ENCODE measurements at places on chromosomes 4 and X.

DNA sequence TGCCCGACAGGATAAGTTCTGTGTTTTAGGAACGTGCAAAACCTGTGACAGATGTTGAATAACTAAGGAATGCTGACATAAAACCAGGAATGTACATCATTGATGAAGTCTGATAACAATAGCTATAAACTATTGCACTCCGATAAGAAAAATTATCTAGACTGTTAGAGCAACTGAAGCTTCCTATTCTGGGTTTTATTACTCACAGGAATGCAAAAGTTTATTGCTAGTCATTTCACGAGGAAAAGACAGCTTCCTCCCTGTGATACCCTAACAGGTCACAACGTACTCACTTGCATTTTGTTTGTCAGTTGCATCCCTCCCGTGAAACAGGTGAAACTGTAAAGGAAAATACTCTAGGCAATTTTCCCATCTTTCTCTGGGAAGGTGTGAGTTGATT lies 65.9 kb downstream of the CLDN22 start:
- no peak for DNase-seq

GRCh38 chr4:165248102-165248501 lies 40.7 kb downstream of the KLHL2 start:
- no peak for DNase-seq

DNA sequence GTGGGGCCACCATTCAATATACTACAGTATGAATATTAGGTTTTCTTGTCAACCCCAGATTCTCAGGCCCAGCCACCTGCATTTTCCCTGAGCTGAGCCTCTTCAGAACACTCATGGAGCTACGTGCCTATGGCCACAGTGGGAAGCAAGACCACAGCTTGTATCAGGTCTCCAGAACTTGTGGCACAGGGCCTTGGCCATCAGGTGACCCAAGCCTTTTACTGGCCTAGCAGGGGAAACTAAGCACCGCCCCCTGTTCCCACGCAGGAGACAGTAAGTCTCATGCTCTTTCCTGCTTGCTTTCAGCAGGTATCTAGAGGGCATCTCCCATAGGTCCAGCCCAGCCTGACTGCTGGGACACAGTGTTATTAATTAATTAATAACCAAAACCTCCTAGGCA lies 138.4 kb upstream of the MAMLD1 start:
- DNase-seq = no peak

GRCh38 chr4:52661966-52662690 lies 3.0 kb upstream of the USP46 start:
- DNase-seq = no peak

GRCh38 chr4:18051281-18051680 lies 29.7 kb upstream of the LCORL start:
- no peak for DNase-seq

- no peak for DNase-seq
Observed at GRCh38 chrX:155857561-155857960, 23.6 kb upstream of the VAMP7 start.

DNA sequence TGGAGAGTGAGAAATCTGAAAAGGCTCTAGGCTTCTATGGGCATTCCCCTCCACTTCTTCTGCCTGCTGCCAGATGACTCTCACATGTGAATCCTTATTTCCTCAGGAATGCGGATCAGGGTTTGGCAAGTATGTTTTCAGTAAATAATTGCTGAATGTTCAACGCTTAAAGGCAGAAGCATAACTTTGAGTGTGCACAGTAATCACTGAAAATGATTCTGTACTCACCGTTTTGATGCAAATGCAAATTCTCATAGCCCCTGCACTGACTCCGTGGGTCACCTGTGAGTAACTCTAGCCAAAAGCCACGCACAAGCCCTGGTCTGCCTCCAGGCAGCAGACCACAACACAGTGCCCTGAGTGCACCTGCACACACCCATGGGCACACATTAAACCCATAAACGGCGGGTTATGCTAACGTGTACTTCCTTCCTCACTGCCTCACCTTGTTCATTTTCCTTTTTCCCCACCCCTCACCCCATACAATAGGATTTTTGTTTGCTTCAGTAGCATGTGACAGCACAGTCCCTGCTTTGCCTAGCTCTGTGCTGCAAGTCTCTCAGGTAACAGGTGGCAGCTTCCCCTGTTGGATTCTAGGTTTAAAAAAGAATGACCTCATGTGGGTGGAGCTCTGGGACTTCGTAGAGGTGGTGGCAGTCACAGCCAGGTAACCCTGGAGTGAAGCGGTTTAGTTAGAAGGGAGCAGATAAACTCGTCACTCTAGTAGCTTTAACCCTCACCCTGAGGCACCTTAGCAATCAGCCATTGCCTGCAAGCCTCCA lies at the start of gene ARHGEF38:
Gene ARHGEF38 (plus strand): TSS at position 656 of the 782 bp plus-strand sequence. CDS start 146 bp downstream, outside the sequence.
- no peak for DNase-seq

DNA sequence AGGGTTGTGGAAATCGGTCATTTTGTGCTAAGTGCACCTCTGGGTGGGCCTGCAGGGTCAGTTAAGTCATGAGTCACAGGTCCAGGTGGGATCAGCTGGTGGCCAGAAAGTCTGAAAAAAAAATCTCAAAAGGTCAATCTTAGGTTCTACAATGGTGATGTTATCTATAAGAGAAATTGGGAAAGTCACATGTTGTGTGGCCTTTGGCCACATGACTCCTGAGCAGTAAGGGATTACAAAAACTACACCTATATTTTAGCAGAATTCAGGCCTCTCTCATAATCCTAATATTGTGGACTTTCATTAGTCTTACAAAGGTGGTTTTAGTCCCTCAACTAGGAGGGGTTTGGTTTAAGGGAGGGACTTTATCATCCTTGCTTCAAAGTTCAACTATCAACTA lies 59.1 kb downstream of the UCHL1 start:
- no peak for DNase-seq

- DNase-seq = no peak
Observed at GRCh38 chr4:148749403-148749802, 307.2 kb upstream of the NR3C2 start.

DNA sequence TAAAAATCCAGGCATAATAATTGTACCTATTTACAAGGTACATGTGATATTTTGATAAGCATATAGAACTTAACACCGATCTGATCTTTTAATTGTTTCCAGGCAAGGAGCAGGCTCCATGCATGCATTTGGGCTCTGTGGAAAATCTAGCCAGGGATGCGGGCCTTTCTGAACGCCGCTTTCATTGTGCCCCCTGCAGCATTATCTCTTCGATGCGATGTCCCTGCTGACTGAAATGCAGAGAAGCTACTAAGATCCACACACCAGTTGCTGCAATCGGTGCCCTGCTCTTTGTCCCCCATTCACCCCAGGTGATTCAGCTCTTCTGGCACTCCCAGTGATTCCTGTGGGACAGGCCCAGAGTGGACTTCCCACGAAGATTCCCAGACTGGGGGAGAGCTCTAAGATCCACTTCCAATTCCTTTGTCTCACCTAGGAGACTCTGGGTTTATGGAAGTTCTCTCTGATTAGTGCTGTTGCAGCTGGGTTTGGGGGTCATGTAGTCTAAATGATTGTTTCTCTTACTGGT lies 254.3 kb upstream of the AGA start:
- no peak for DNase-seq

DNA sequence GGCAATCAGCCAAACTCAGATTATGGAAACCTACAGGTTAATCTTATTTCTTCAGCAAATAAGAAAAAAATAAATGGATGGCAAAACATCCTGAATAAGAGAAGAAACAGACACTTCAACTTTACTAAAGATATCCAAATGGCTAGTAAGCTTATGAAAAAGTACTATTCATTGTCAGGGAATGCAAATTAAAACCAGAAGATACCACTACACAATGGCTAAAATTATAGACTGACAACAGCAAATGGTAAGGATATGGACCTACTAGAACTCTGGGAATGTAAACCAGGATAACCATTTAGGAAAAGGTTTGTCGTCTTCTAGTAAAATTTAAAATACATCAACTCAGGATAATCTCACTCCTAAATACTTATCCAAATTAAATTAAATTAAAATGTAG lies 24.3 kb downstream of the GRSF1 start:
- no peak for DNase-seq

DNA sequence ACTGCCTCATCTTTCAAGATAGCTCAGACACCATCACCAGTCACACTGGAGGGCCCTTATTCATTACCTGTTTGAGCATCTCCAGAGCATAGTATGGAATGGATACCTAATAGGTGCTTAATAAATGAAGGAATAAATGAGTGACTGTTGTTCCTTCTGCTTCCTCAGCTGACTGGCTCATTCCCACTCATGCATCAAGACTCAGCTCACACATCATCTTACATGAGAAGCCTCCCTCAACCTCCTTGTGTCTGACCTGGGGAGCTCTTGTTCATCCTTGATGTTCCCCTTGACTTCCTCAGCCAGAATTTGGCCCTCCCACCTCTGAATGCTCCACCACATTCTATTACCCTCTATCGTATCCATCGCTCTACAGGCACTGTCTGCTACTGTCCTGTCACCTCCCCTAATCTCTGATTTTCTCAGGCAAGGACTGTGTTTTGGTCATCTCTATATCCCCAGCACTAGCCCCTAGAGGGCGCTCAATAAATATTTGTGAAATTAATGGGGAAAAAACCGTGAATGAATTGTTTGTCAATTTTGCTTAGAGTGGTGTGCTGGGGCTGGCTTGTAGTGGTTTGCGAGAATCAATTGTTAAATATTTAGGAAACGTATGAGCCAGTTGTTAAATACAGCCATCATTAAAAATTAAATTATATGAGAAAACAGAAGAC lies 88.3 kb downstream of the NHSL2 start:
- no peak for DNase-seq

GRCh38 chr4:185204238-185204910 lies 574 bp upstream of the CFAP97 start:
- DNase-seq = no peak

GRCh38 chr4:147596377-147596776 lies 20.8 kb upstream of the TMEM184C start:
- no peak for DNase-seq

DNA sequence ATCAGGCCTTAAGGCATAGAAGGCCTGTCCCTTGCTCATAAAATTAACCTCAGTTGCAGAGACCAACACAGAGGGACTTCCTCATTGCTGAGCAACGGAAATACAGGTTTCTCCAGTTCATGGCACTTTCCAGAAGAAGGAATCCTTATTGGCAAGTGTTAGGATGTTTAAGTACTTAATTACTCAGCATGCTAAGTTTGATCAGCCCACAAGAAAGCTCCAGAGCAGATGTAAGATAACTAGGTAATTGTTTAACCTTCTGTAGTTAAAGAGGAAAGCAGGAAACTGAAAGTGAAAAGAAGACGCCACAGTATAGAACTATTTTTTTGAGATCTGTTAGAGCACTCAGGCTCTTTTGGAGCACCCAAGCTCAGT lies 33.5 kb downstream of the SMS start:
- DNase-seq = no peak

DNA sequence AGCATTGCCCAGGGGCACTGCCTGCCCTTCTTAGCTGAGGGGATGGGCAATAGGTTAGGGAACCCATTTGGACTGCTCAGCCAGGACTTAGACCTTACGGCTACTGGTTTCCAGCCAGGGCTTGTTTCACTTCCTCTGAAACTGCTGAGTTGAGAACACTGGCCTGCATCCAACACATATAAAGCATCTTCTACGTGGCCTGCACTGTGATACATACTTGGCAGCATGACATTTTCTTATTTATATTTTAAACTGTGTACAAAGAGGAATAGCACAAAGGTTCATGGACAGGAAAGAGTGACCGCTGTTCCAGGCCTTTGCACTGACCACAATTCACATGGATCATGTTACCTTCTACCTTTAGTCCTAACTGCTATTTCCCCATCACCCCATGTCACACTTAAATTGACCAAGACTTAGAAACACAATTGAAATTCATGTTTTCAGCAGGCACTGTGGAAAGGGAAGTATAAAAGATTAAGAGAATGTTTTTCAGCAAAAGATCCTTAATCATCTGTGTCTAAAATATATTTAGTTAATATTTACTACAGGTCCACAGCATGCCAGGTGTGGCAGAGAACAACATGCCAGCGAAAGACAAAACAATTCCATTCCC lies 43.7 kb downstream of the NLGN4X start:
- no peak for DNase-seq

- DNase-seq = peak; percentile 52
Observed at GRCh38 chrX:107731831-107732502, 43.6 kb downstream of the TSC22D3 start.

- DNase-seq = no peak
Observed at GRCh38 chrX:52277666-52278065, 91.2 kb upstream of the XAGE2 start.

- no peak for DNase-seq
Observed at GRCh38 chr4:3411676-3412075, 30.1 kb upstream of the HGFAC start.

DNA sequence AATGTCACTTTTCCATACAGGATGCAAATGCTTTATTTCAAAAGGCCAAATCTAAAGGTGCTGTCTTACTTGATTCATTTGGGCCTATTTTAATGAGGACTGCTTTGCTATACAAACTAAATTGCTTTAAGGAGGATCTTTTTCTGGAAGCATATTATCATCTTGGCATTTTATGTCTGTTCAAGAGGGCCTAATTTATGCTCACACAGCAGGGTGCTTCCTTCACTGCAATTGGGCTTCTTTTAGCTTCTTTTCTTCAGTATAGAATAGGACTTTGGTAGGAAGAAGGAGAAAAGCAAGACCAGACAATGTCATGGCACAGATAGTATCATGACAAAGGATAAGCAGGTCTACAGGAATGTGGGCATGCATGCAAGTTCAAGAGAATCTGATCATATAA lies 222.4 kb upstream of the ANKRD50 start:
- no peak for DNase-seq

- no peak for DNase-seq
Observed at GRCh38 chr4:185171373-185172071, 28.5 kb downstream of the SLC25A4 start.

DNA sequence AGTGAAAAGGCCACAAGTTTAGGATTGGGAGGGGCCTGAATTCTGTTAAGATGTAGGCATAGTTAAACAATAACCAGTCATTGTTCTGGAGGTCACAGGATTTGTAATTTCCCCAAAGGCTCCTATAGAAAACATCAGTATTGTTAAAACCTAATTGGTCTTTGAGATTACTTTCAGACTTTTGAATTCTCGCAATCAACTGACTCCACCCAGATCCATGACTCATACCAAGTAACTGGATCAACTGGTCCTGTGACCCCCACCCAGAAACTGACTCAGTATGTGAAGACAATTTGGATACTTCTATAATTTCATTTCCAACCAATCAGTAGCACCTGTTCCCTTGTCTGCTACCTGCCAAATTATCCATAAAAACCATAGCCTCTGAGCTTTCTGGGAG lies 28.4 kb downstream of the MAGEB16 start:
- DNase-seq = no peak
